ENCODE measurements at places on chromosomes 12 and 14.

GRCh38 chr14:92274055-92274454 is 48.9 kb upstream of the SLC24A4 start:
- DNase-seq, result no peak

GRCh38 chr12:65740506-65740872 is 83.8 kb upstream of the HMGA2 start:
- DNase-seq, result no peak

- DNase-seq, result no peak
These were observed 358 bp downstream of the ELK3 start for GRCh38 chr12:96194576-96194889.

- no peak for DNase-seq
These were observed 980.6 kb downstream of the SLC6A15 start for GRCh38 chr12:83932011-83932410.

Data from NCI-H2171 treated with DMSO at 0.1 percent for 48 hours (cell line).